Left ventricle myocardium inferior (tissue), 1 donor: ENCODE measurements at places on chromosomes 16 and 17.

GRCh38 chr16:66687906-66688625 lies 8.5 kb downstream of the CMTM4 start:
- DNase-seq = no peak

DNA sequence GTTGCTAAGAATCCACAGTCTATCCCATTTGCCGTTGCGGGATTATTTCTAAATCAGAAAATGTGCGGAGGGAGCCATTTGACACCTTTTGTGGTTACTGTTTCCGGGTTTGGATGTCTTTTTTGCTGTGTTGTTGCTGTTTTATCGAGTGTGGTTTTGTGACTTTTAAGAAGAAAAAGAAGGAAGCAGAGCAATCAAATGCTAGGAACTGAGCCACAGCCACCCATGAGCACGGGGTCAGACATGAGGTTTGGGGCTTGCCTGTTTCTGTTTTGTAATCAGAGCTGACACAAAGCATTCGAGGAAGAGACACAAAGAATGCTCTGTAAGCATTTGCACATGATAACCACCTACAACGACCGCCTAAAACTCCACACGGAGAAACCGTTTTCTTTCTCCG lies 53.1 kb upstream of the CHMP6 start:
- DNase-seq = no peak

DNA sequence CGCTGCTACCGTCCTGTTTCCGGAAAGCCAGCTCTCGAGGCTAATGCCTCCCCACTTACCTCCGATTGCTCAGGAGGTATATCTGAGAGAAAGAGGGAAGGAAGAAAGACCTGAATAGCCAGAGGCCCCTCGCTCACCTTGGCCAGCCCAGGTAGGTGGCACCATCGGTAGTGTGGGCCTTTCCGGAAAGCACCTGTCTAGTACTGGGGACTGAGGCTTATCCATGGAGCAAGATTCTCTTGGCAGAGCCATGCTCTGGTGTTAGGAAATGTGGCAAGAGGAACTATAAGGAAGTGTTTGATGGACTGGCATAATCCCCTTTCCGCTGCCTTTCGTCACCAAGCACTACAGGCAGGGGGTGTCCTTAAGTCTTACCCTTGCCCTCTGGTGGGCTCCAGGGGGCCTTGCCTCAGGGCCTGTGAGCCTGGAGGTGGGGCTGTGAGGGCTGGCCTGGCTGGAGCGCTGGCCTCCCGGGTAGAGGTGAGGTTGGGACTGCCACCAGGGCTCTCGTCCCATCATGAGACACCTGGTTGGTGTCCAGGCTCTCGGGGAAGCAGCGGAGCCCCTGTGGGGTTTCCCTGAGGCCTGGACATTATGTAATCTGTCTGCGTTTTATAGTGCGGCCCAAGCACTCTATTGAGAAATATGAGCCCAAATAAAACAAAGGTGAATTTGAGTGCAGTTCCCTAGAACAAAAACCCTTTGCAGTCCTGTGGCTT lies 2.9 kb downstream of the CMIP start:
- no peak for DNase-seq

GRCh38 chr16:83692224-83692623 lies 115.6 kb upstream of the HSBP1 start:
- no peak for DNase-seq

GRCh38 chr16:87464691-87465300 lies 28.0 kb downstream of the ZCCHC14 start:
- DNase-seq = peak; percentile 61
